Activated CD8-positive, alpha-beta memory T cell treated with anti-CD3 and anti-CD28 coated beads for 4 hours (primary cell): ENCODE measurements at places on chromosomes 4 and X.

DNA sequence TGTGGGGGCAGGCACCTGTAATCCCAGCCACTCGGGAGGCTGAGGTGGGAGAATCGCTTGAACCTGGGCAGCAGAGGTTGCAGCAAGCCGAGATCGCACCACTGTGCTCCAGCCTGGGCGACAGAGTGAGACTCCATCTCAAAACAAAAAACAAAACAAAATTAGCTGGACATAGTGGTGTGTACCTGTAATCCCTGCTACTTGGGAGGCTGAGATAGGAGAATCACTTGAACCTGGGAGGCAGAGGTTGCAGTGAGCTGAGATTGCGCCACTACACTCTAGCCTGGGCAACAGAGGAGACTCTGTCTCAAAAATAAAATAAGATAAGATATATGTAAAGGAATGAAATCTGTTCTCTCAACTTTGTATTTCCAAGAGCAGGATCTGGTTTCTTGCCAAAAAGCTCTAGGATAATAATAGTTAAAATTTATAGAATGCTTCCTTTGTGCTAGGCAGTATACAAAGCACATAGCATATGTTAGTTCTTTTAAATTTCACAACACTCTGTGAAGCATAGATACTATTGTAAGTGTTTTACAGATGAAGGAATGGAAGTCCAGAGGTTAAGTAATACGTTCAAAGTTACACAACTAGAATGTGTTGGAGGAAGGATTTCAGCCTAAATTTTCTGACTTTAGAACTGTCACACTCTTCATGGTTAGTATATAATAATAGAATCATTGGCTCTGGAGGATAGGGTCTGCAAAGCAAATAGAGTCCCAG lies 10.3 kb downstream of the MRPL1 start:
- no peak for DNase-seq

DNA sequence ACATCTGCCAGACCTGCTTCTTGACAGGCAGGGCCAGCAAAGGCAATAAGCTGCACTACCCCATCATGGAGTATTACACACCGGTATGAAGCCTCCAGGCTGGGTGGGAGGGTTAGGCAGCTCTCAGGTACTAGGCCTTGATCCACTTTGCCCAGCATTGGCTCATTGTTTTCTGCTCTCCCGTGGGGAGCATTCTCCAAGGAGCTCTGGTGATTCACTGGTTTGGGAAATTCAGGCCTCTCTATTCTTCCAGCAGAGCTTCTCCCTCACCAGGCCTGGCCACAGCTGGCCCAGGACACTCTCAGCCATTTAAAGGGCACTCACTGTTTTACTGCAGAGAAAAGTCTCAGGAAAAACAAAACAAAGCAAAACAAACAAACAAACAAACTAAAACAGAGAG lies 33.0 kb downstream of the DRP2 start:
- no peak for DNase-seq

DNA sequence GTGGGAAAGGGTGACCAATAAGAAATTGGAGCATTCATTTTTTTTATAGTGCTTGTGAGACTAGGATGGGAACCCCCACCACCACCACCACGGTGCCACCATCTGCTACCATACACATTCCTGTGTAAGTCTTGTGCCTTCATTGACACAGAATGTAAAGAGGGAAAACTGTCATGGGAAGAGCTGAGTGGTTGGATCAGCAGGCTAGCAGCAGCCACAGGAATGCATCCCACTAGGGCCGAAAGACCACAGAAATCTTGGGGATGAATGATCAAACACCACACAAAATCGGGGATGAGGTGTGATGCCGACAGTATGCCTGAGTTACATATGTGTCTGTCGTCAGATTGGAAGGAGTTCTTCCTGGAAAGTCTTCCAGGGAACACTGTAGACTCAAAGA lies 69.2 kb downstream of the SRPX start:
- DNase-seq, result no peak

DNA sequence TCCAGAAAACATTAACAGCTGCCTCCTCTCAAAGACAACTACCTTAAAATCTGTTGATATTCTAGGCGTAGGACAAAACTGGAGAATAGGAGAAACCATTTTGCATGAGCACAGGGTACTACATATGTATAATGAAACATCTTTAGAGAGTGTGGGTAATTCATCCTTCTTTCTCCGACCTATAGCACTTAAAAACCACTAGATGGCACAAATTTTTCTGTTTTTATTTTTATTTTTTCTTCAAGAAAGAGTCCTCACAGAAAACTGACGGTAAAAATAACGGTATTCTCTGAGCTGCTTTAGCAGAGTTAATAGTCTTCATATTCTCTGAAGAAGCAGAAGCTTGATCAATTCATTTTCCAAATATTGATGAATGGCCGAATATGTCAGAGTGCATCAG lies 14.6 kb downstream of the SMIM31 start:
- DNase-seq, result no peak

DNA sequence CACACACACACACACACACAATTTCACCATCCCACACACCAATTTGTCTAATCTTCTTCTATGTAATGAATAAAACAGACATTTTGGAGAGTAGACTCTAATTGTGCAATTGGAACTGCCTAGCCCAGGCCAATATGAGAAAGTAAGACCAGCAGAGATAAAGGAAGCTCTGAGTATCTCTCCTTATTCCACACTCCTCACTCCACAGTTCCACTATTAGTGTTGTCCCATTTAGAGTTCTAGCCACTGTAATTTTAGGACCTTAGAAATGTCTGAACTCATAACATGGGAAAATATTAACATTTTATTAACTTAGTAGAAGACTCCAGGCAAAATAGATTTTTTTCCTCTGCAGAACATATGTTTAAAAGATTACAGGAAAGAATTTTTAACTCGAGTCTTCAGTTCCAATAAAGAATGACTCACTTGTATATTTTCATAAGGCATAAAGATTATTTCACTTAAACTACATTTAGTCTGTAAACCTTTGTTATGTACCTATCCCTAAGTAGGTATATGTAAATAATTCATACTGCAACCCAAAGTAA lies 297.6 kb upstream of the INTU start:
- DNase-seq, result no peak

DNA sequence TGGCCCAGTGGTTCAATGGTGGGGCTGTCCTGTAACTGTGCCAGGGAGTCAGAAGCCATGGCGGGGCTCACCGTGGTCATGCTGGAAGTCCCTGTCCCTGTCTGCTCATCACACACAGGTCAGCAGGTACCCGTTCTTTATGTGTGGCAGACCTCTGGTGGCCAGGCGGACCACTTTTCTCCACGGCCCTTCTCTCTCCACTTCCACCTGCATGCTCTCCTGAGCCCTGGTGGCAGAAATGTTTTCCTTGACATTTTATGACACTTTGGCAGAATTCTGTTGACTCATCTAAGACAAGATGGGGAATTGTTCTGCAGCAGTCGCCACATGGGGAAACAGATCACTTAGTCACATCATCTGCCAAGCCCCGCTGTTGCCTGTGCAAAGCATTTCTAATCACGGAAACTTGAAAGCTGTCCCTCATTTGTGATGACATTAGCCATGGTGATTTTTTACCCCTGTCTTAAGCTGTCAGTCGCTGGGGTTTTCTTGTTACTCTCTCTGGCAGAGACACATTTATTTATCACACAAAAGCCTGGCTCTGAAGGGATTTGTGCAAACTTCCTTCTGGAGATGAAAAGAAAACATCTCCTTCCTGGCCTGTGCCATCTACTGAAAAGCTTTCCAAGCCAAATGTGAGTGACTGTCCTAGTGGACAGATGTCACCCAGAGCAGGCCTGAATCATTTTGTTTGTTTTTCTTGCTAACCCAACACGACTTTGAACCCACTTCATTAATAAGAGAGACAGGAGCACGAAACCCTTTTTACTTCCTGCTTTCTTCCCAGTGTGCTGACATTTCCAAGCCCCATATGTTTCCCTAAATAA lies 38.8 kb upstream of the STIM2 start:
- no peak for DNase-seq
